ENCODE measurements at places on chromosomes 5 and 9. TPM values are rescaled to one million over a fixed set of nuclear protein-coding genes. Genes with fewer than 3 reads are reported as not detected.
A peak's percentile ranks its signal among the peaks of the same experiment; 100 is the strongest.

The SOHLH1 gene
- not detected for total RNA-seq

The AKNA gene
- 7.3 TPM for total RNA-seq

The GRM6 gene
- total RNA-seq = not detected

The STPG3 gene
- not detected for total RNA-seq

The IL33 gene
- total RNA-seq = 6.2 TPM

The GABRB2 gene
- under 0.01 TPM for total RNA-seq

The TAF11L10 gene
- not detected for total RNA-seq

The LHX3 gene
- total RNA-seq = not detected

The GPX8 gene
- total RNA-seq = 6.7 TPM

The HAND1 gene
- total RNA-seq = not detected

The FOXD4L3 gene
- not detected for total RNA-seq

The HAVCR2 gene
- 12.2 TPM for total RNA-seq

The ABITRAM gene
- total RNA-seq = 6.0 TPM

DNA sequence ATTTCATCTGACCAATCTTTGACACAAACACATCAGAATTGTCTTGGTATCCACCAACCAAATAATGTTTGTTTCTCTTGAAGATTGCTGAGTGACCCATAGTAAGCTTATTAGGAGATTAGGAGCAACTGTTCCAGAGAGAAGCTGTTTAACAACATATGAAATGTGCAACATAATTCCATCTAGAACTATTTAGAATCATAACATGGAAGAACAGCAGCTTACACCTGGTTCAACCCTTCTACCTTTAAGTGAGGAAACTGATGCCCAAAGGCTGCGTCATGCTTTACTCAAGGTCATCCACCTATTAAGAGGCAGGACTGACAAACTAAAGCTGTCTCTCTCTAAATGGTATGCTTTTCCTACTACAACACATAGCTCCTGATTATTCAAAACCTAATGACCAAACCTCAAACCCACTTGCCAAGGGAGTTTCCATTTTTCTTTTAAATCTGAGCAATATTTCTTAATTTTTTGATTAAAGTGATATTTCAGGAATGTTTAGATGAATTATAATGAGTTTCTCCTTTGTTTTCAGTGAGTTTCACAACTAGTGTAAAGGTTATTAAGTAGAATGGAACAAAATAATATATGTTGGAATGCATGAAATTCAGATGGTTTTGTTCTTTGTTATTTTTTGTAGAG is 545.9 kb downstream of the RAB3C start:
- no peak for DNase-seq

DNA sequence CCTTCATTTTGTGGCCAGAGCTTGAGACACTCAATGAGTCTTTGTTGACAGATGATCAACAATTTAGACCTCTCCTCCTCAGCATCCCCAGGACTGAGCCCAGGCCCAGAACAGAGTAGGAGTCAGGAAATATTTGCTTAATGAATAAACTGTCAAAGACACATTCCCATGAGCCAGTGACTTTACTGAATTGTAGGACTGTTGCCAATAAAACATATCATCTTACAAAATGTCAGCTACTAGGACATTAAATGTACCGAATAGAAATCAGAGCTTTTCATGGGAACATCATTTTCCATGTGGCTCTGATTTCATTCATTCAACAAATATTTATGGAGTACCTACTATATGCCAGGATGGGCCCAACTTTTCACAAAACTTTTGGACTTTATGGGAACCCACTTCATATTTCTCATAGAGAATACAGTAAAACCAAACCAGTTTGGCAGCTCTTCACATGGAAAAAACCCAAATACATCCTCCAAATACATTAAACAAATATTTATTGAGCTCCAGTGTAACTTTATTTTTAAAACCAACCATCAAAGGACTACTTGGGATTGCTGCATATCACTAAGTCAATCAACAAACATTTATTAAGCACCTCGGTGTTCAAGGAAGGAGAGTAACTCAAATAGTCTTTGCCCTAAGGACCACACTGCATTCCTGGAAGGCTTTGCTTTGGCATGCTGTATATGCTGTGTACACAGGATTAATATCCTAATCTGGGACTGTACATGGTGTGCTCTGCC is 11.4 kb downstream of the VDAC1 start:
- no peak for DNase-seq

- no peak for DNase-seq
Observed at GRCh38 chr9:116789081-116789480, 102.0 kb downstream of the TRIM32 start.

GRCh38 chr5:20248118-20248517 is 260.1 kb upstream of the CDH18 start:
- no peak for DNase-seq

DNA sequence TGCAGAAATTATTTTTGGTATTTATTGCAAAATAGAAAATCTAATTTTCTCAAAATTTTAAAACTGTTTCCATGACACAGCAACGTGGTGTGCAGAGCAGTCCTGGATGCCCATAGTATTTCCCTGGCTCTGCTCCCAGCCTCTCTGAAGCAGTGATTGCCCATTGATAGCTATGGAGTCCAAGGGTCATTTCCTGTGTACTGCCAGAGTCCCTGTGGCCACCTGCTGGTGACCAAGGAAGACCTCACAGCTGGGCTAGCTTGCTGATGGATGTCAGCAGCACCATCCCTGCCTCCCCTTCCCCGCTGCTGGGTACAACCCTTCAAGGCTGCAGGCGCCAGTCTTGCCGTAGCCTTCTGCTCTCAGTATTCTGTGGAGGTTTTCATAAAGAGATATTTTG is 184.1 kb downstream of the DIRAS2 start:
- DNase-seq = peak; percentile 67

GRCh38 chr5:170523142-170523551 is 19.3 kb downstream of the KCNIP1 start:
- DNase-seq = peak; percentile 14

GRCh38 chr5:139849942-139850341 is 54.3 kb downstream of the PSD2 start:
- DNase-seq = no peak

- DNase-seq = no peak
Observed at GRCh38 chr9:2495221-2496005, 126.2 kb upstream of the VLDLR start.

- no peak for DNase-seq
Observed at GRCh38 chr5:90824436-90824835, 265.8 kb downstream of the ADGRV1 start.

DNA sequence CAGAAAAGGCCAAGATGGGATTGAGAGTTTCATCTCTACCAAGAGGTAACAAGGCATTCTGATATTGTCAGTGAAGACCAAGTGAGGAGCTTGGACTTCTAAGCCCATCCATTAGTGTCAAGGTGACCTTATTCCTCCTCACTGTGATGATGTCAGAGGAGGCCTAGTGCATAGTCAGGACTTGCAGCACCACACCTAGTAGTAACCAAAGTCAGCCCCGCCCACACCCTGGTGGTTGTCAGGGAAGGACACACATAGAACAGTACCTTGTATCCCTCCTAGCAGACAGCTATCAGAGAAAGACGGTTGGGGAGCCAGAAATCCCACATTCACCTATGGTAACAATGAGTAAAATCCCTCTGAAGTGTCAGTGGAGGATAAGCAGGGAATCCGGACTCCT is 111.7 kb downstream of the AP3B1 start:
- no peak for DNase-seq

GRCh38 chr5:155953335-155953734 is 373.6 kb upstream of the SGCD start:
- no peak for DNase-seq

GRCh38 chr9:33354651-33355211 is 47.6 kb downstream of the AQP7 start:
- no peak for DNase-seq

GRCh38 chr5:112776301-112776856 is 38.7 kb downstream of the APC start:
- no peak for DNase-seq

DNA sequence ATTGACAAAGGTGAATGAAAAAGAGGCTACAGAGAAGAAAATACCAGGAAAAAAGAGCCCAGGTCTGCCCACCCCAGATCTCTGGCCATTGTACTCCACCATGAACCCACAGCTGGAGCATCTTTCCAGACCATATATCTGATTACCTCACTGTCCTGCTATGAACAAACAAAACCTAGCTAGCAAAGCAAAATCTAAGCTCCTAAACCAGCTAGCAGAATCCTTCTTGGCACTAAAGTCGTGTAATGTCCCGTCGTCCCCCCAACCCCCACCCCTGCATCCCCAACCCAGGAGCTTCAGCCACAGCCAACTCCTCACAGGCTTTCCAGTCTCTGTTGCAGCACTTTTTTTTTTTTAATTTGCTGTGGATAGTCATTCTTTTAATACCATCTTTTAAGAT is 2.5 kb downstream of the C1QTNF3 start:
- DNase-seq = no peak

DNA sequence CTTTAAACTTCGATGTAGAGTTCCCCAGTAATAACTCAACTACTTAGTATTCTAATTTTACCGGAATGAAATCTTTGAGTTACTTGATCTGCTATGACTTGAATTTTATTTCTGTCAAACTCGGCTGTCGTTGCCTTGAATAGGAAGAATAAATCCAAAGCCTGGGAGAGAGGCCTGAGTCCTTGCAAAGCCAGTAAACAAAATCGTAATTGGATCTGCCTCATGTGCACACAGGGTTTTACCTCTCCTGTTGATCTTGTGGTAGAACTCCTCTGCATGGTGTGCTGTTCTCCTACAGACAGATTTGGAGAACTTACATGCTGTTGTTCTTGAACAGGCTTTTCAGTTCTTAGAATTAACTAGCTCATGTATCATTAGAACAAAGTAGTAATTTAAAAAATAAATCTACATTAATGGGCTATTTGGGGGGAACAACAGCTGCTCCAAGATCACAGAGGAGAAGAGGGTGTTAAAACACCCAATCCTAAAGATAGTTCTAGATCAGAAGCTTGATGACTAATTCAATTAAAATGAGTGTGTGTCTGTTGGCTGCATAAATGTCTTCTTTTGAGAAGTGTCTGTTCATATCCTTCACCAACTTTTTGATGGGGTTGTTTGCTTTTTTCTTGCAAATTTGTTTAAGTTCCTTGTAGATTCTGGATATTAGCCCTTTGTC is 28.9 kb downstream of the HSPB3 start:
- DNase-seq = no peak

GRCh38 chr9:136577941-136578625 is 32.2 kb upstream of the NOTCH1 start:
- no peak for DNase-seq

DNA sequence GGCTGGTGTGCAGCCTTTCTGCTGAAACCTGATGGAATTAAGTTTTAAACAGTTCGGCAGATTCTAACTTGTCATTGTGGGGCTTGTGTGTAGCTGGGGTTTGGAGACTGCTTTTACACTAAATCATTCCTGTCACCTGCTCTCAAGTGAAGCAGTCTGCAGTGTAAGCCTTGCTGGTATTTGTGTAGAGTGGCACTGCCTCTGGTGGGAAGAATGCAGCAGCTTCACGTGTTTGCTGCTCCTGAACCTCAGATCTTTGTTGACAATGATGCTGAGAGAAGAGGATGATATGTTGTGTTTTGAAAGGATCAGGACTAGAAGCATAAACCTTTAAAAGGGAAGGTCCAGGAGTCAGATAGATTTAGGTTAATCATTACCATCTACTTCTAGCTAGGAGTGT is 88.1 kb downstream of the KDM4C start:
- DNase-seq = no peak

DNA sequence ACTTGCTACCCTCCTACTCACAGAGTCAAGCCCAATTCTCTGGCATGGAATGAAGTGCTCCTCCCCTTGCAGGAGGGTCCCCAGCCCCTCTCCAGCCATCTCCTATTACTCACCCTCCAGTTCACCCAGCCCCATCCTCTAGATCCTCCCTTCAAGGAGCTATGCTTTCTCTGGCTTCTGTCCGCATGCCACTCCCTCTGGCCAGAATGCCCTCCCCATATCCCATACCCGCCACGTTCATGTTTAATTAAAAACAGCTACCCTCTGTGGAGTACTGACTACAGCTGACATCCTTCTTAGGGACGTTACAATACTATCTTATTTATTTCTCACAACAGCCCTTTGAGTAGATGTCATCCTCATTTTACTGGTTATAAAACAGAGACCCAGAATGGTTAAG is 3.0 kb downstream of the F2R start:
- no peak for DNase-seq

GRCh38 chr9:24765025-24765756 is 219.5 kb upstream of the IZUMO3 start:
- DNase-seq = no peak

DNA sequence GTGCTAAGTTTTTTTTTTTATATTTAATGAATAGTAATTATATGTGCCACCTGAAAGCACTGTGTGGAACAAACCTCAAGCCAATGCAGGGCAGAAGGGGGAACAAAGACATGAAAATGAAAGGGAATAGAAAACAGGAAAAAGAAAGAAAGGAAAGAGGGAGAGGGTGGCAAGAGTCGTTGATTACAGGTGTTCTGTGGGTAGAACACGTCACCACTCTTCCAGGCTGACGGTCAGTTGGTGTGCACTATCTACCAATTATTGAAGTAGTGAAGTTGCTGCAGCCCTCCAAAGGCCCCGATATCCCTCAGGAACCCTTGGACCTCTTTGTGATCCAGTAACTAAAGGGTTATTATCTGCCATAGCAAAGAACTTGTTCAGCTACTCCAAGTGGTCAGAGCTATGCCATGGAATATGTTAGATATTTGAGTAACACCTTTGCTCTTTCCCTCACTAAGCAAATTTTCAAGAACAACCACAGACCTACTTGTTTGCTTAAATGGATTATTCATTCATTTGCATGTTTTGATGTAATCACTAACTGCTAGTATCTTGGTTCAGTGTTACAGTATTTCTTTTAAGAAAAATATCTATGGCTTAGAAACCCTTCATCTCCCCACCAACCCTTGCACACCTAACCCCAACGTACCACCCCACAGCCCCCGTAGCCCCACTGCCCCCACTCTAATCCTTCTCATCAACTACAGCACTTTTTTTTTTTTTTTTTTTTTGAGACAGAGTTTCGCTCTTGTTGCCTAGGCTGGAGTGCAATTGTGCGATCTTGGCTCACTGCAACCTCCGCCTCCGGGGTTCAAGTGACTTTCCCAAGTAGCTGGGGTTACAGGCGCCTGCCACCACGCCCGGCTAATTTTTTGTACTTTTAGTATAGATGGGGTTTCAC is 31.3 kb downstream of the FYB1 start:
- no peak for DNase-seq

GRCh38 chr5:132641241-132641723 is 16.7 kb upstream of the IL13 start:
- no peak for DNase-seq

- peak; percentile 2 for DNase-seq
Observed at GRCh38 chr5:22852807-22853660, at the start of gene CDH12. TSS of gene CDH12 (minus strand) at chr5:22853344.

Measured in body of pancreas (tissue), 4 donors.